ENCODE measurements at places on chromosomes 3 and 15.

DNA sequence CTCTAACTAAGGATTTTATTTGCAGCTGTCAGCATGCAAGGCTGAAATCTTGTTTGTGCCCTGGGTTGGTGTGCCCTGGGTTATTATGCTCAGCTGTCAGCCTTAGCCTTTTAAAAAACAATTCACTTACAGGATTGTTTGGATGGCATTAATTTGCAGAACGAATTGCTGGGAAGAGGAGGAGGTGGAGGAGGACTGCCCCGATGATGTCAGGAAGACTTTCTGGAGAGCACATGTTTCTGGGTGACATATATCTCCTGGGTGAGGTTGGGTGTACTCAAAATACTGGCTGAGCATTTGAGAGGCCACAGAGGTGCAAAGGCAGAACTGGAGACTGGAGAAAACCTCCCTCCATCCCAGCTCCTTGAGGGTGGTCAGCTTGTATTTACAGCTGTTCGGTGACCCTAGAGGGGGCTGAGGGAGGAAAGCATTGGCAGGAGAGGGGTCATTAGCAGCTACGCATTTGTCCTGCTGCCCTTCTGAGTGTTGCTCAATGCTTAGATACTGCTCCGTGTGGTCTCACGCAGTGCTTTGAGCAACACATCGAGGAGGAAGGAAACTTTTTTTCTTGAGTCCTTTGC lies 59.8 kb upstream of the PSMD6 start:
- no peak for DNase-seq

- DNase-seq, result no peak
These were observed 27.9 kb upstream of the NIT2 start for GRCh38 chr3:100306695-100307094.

DNA sequence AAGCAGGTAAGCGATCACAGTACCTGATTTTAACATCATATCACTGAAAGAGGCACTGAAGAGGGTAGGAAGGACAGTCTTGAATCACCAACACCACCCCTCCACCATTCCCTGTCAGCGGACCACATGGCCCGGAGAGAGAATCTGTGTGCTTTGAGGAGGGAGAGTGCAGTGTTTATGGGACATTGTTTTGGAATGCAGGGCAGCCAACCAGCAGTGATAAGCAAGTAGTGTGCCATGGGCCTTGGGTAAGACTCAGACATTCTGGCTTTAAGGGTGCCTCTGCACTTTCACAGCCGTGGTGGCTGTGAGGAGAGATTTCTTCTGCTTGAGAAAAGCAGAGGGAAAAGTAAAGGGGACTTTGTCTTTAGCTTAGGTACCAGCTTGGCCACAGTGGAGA lies 46.4 kb downstream of the FAM81A start:
- no peak for DNase-seq

GRCh38 chr3:112653881-112654300 lies 12.9 kb upstream of the CCDC80 start:
- DNase-seq, result no peak

DNA sequence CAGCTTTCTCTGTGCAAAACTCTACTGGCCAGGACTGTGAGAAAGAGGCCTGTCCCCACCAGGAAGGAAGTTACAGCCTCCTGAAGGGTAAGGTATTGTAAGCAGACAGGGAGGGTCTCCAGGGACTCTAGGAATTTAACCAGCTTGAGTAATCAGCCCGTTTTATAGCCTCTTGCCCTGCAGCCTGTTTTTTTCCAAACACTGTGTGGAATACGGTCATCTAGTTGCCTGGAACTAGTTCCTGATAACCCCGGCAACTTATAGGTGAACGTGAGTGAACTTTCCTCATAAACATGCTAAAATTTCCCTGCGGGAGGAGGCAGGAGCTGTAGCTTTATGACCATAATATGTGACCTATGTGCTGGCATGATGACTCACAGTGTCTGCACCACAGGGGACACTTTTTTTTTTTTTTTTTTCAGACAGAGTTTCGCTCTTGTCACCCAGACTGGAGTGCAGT lies 60.1 kb upstream of the DAZL start:
- no peak for DNase-seq

DNA sequence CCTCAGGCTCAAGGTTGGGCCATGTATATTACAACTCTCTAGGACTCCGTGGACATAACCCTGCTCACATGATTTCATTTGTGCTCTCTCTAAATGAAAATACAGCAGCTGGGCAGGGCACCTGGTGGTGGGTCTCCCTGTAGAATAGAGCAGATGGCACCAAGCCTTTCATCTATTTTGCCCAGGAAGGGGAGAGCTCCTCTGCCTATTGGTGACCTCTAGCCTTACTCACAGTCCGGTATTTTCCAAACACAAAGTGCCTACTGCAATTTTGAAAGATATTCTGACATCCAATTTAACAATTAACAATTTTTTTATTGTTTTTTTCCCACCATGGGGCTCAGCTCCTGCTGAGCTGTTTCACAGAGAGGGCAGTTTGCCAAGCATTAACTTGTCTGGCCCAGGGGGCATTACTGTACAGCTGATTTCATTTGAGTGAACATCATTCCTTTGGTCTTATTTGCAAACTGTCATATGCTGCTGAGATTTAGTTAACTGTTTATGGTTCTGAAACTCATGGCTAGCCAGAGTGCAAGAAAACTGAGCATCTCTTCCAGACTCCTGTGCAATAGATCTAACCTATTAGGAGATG lies 474.0 kb downstream of the EPHB1 start:
- DNase-seq, result no peak

GRCh38 chr3:50585919-50586762 lies 16.8 kb downstream of the HEMK1 start:
- no peak for DNase-seq

DNA sequence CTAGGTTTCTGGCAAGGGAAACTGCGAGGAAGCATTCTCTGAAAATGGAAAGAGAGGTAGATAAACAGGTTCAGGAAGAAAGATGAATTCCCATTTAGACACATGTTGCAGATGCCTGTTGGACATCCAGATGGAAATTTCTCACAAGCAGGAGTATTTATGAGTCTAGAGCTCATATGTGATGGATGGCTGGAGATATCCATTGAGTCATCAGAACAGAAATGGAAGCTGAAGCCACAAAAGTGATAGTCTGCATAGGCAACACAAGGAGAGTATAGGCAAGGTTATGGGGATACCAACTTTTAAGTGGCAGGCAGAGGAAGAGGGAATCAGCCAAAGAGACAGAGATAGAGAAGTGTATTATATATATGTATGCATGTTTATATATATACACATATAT lies 6.3 kb upstream of the RAMAC start:
- no peak for DNase-seq

DNA sequence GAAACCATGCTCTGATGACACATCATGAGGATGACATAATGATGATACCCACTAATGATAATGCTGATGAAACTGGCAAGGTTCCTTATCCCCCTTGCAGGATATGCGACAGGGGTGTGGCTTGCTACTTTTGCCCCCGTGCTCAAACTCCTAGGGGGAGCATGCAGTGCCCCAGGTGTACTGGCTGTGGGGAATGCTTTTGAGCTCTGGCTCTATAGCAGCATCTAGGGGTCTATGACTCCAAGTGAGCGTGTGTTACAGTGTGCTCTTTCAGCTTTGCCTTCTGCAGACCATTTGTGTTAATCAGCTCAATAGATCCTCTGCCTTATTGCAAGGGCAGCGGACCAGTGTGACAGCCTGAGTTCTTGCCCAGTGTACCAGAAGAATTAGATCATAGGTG lies 1239.5 kb downstream of the SI start:
- DNase-seq, result no peak

GRCh38 chr3:55476515-55476914 lies 10.6 kb downstream of the WNT5A start:
- DNase-seq, result no peak

GRCh38 chr3:102979682-102980354 lies 545.0 kb downstream of the ZPLD1 start:
- DNase-seq, result no peak

GRCh38 chr3:15220056-15220455 lies 14.0 kb downstream of the CAPN7 start:
- DNase-seq, result no peak

- DNase-seq, result no peak
These were observed 49.1 kb upstream of the RAB6B start for GRCh38 chr3:133944641-133945380.

- no peak for DNase-seq
These were observed 108.9 kb downstream of the ANO10 start for GRCh38 chr3:43512754-43513404.

Measured in esophagus squamous epithelium (tissue), 5 donors.